Right cardiac atrium (tissue), 5 donors: ENCODE measurements at places on chromosomes 13 and 19. TPM values are rescaled to one million over a fixed set of nuclear protein-coding genes. Genes with fewer than 3 reads are reported as not detected.

Gene ZNF829
- 1.6 TPM for polyA plus RNA-seq

Gene CEACAM21
- polyA plus RNA-seq: 0.36 TPM

Gene KIR2DL1
- polyA plus RNA-seq: 0.11 TPM

Gene C1QTNF9B
- 1.2 TPM for polyA plus RNA-seq

Gene CLDND2
- polyA plus RNA-seq: 0.45 TPM

Gene GFY
- polyA plus RNA-seq: not detected
